ENCODE measurements at places on chromosomes 4 and X. TPM values are rescaled to one million over a fixed set of nuclear protein-coding genes. Genes with fewer than 3 reads are reported as not detected.

GRCh38 chr4:123930996-123931395, 534.4 kb downstream of the SPRY1 start:
- no peak for DNase-seq

DNA sequence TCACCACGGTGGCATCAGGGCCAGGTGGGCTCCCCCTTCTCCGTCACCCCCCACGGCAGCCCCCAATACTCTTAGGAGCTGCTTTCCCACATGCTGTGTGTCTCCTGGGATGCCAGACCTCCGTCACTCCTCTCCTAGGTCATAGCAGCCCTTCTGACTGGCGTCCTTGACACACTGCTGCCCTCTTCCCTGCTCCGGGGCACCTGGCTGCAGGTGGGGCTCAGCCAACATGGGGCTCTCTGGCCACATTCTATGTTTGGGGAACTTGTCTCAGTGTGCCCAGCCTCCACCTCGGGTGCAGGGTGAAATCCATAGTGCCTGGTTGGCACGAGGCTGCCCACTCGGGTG, 13.8 kb downstream of the TMEM175 start:
- DNase-seq: no peak

DNA sequence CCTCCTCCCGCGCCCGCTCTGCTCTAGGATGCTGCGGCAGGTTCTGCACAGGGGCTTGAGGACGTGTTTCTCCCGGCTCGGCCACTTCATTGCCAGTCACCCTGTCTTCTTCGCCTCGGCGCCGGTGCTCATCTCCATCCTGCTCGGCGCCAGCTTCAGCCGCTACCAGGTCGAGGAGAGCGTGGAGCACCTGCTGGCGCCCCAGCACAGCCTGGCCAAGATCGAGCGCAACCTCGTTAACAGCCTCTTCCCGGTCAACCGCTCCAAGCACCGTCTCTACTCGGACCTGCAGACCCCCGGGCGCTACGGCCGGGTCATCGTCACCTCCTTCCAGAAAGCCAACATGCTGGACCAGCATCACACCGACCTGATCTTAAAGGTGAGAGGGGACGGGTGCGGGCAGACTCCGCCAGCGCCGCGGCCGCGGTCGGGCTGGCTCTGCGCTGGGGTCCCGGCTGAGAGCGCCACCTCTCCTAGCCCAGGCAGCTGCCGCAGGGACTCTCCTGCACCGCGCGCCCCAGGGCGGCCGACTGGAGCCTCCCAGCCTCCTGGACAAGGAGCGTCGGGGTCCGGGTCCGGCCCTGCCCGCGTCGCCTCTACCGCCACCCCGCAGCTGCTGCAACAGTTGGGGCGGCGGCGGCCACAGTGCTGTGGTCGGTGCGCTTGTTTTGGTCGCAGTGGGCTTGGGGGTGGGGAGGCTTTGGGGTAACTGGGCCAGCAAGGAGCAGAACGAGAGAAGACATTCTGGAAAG, at the start of gene PTCHD1:
TSS of gene PTCHD1 (plus strand) at position 2 of the 752 bp plus-strand sequence. CDS start at position 29, 27 bp downstream.
- DNase-seq: no peak

- DNase-seq: peak; percentile 49
These were observed 253.2 kb downstream of the SPRY1 start for GRCh38 chr4:123649645-123650391.

GRCh38 chrX:45765281-45765680, 564.6 kb upstream of the DIPK2B start:
- DNase-seq: no peak

- no peak for DNase-seq
These were observed 741.3 kb downstream of the PCDH7 start for GRCh38 chr4:31461421-31461820.

DNA sequence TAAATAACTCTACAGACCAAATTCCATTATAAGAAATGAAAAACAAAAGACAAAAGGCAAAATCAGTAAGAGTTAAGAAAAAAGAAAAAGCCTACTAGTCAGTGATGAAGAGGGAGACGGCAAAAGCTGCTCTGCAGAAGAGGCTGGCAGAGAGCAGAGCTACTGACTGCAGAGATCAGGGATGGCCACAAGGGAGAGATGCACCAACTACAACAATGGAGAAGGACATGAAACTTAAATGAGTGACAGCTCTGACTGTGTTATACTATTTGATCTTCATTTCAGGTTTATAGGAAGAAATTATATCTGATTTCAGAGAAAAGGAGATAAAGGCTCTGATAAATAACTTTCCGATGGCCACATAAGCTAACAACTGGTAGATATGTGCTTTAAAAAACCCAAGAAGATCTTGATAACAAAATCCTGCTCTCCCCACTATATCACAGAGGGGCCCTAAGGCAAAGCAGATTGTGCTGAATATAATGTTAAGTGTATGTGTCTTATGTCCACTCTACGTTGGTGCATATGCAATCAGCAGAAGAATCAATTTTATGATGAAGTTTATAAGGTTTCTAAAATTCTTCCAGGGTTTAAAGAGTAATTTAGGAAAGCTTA, 58.4 kb upstream of the COX18 start:
- DNase-seq: peak; percentile 12

GRCh38 chrX:714131-714530, 83.5 kb downstream of the SHOX start:
- no peak for DNase-seq

- DNase-seq: no peak
These were observed 108.8 kb downstream of the DDIT4L start for GRCh38 chr4:100081491-100081890.

GRCh38 chr4:123934096-123934495, 537.5 kb downstream of the SPRY1 start:
- no peak for DNase-seq

GRCh38 chr4:1405636-1406393, 427 bp downstream of the NKX1-1 start:
- DNase-seq: peak; percentile 1

DNA sequence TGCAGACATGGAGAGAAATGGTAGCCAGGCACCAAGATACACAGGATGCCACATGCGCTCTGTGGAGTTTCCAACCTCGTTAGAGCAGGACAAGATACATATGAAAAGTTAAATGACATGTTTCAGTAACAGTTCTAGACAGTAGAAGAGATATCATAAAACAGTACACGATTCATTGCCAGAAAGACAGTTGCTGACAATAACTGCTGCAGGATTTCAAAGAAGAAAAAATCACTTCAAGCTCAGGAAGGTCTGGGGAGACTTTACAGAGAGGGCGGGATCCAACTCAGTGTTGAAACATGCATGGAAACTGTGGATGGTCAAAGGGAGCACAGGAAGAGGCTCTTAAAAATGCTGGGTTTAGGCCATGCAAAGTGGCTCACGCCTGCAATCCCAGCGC, 31.0 kb downstream of the DCTD start:
- peak; percentile 27 for DNase-seq

DNA sequence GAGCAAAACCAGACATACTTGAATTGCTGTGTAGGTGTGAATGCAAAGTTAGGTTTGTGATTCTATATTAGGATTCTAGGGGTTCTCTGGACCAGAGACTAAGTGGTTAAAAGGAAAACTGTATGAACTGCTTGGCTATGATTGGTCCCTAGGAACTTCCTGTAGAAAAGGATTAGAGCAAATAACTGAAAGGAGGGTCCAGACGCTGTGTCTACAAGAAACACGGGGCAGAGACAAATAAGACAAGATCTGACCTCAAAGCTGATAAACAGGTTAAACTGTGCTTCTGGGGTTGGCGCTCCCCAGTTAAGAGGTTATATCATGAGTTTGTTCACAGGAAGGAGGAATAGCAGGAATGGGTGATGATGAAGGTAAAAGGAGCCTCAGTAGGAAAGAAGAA, 183.6 kb downstream of the MGST2 start:
- DNase-seq: peak; percentile 57

DNA sequence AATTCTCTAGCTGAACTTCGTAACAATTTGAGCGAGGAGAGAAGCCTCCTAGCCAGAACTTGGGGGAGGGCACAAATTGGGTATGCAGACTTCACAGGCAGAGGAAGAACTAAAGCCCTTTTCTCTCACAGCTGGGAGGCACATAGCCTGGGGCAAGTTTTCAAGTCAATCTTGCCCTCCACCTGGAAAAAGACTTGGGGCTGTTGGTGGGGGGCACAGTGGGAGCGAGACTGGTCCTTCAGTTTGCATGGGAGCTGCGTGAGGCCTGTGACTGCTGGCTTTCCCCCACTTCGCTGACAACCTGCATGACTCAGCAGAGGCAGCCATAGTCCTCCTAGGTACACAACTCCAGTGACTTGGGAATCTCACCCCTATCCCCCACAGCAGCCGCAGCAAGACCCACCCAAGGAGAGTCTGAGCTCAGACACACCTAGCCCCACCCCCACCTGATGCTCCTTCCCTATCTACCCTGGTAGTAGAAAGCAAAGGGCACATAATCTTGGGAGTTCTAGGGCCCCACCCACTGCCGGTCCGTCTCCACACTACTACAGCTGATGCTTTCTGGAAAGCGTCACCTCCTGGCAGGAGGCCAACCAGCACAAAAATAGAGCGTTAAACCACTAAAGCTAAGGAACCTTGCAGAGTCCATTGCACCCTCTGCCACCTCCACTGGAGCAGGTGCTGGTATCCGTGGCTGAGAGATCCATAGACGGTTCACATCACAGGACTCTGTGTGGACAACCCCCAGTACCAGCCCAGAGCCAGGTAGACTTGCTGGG, 160.8 kb downstream of the CBLL2 start:
- no peak for DNase-seq

- no peak for DNase-seq
These were observed 507.4 kb downstream of the C4orf33 start for GRCh38 chr4:129603241-129603931.

GRCh38 chrX:9349572-9350494, 115.0 kb upstream of the TBL1X start:
- no peak for DNase-seq

ADH1A gene
- total RNA-seq: not detected

TAF7L gene
- total RNA-seq: not detected

SPP1 gene
- total RNA-seq: 3.5 TPM

RBM46 gene
- not detected for total RNA-seq
